ENCODE measurements at places on chromosomes 11 and 22.

GRCh38 chr11:100709233-100709957 is 22.3 kb downstream of the ARHGAP42 start:
- DNase-seq: peak; percentile 35

- DNase-seq: no peak
Measured at GRCh38 chr11:24471084-24471483, 25.8 kb upstream of the LUZP2 start.

- no peak for DNase-seq
Measured at GRCh38 chr11:64453466-64453865, 94.5 kb downstream of the RPS6KA4 start.

DNA sequence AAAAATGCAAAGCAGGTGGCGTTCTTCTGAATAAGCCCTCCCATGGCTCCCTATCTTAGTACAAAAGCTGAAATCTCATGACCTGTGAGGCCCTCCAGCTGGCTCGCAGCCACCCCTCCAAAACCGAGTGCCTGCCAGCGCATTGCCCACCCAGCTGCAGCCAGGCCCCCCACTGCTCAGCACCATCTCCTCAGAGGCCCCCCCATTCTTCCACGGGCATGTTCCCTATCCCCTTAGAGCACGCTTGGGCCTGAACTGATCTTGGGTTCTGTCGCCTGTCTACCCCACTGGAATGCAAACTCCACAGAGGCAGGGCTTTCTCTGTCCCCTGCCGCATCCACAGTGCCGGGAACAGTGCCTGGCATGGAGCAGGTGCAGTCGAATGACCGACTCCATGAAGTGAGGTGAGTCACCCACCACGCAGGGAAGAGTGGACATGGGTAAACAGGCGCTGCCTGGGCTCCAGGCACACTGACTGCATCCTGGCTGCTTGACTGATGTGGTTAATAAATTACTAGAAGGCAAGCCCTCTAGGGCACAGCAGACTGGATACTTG is 11.3 kb upstream of the EFCAB6 start:
- DNase-seq: no peak

DNA sequence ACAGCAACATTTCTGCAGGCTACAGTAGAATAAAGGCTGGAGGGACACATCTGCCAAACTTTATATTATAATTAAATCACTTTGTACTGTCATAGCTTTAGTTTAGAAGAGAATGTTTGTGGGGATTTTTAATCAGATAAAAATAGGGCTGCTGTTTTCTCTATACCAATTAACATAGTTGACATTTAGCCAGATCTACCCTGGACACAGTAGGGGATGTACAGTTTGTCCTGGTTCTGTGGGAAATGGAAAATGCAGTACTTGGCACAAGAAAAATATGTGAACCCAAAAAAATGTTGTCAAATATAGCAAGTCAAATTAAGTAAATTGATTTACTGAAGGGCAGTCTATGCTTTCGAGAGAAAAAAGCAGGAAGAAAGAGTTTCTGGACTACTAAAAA is 20.8 kb upstream of the PICALM start:
- no peak for DNase-seq

DNA sequence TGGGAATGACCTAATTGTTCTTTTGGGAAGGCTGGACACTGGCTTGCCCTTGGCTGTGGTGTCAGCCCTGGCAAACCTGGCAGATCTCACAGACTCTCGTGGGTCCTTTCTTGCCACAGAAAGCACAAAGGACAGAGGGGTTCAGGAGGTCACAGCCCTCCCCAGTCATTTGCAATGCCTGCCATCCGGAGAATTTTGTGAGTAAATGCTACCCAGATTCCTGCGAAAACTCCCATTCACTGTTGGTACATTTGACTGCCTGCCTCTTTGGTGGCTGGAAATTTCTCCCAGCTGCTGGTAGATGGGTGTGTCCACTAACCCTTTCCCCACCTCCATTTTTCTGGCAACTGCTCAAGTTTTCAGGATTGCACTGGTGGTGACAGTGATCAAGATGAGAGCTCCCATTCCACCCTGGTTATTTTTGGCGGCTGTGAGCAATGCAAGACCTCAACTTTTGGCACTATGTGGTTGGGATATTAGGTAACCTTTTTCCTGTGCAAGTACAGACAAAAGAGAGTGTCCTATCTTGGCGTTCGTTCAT is 155.7 kb downstream of the NAV2 start:
- no peak for DNase-seq

DNA sequence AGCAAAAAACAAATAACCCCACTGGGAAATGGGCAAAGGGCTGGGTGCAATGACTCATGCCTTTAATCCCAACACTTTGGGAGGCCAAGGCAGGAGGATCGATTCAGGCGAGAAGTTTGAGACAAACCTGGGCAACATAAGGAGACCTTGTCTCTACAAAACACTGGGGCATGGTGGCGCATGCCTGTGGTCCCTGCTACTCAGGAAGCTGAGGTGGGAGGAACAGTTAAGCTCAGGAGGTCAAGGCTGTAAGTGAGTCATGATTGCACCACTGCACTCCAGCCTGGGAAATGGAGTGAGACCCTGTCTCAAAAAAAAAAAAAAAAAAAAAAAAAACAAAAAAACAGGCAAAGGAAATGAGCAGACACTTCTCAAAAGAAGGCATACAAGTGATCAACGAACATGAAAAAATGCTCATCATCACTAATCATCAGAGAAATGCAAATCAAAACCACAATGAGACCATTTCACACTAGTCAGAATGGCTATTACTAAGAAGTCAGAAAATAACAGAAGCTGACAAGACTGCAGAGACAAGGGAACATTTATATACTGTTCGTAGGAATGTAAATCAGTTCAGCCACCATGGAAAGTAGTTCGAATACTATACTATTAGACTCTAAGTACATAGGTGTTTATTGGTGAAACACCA is 48.2 kb upstream of the SMCO4 start:
- no peak for DNase-seq

GRCh38 chr11:134731213-134731961 is 319.3 kb upstream of the B3GAT1 start:
- DNase-seq: no peak

- no peak for DNase-seq
Measured at GRCh38 chr11:35106595-35106994, 32.4 kb upstream of the CD44 start.

DNA sequence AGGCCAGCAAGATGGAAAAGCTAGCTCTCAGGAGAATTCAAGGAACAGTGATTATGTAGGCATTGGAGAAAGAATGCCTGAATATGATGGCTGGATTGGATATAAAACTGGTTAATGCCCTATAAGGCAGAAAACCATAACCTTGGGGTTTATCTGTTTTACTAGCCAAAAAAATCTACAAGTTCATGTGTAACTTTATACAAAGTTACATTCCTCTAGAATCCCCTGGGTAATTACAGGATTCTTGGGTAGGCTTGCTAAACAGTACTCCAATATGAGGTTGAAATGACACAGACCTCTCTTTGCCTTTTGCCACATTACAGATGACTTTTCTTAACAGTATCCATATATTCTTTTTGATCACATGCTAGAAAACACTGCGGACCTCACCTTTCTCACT is 26.0 kb downstream of the TSPAN18 start:
- DNase-seq: no peak

GRCh38 chr11:20258376-20258895 is 98.2 kb upstream of the DBX1 start:
- peak; percentile 73 for DNase-seq

GRCh38 chr11:130181295-130182272 is 22.0 kb downstream of the ST14 start:
- no peak for DNase-seq

DNA sequence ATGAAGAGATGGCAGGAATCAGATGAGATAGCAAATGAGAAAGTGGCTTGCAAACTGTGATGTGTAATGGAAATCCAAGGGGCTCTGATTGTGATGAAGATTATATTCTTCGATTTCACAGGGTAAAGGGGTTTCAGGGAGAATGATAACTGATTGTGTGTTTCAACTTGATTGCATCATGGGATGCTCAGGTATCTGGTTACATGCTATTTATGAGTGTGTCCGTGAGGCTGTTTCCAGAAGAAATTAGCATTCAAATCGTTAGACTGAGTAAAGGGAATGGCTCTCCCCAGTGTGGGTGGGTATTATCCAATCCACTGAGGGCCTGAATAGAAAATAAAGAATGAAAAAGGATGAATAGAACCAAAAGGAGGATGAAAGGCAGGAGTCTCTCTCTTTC is 278.7 kb upstream of the LARGE1 start:
- DNase-seq: no peak

DNA sequence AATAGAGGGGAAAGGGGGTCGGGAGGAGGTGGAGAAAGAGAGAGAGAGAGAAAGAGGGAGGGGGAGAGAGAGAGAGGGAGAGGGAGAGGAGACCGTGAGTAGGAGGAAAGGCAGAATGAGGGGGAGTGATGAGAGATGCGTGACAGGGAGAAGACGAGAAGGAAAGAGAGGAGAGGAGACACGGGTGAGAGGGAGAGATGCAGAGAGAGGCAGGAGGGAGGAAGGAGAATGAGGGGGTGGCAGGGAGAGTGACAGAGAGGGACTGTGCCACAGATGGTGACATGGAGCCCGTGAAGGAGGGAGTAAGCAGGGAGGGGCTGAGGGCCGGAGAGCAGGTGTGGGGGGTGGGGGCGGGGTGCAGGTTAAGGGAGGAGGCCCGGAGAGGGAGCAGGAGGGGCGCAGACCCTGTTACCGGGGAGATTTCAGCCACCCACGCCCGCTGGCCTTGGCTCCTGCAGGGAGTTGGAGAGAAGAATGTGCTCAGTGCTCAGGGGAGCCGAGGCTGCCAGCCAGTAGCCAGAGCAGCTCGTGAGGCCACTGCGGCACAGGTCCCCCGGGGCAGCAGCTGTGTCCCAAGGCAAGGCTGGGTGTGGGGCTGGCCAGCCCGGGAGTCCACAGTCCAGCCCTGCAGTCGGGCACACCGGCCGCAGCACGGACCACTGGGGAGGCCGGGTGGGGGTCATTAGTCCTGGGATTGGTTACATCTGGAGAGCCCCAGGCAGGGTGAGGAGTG is at the start of gene SSTR3:
SSTR3 (minus strand) TSS at position 304 of the 733 bp plus-strand sequence. CDS start 4,674 bp downstream, outside the sequence.
- peak; percentile 43 for DNase-seq

DNA sequence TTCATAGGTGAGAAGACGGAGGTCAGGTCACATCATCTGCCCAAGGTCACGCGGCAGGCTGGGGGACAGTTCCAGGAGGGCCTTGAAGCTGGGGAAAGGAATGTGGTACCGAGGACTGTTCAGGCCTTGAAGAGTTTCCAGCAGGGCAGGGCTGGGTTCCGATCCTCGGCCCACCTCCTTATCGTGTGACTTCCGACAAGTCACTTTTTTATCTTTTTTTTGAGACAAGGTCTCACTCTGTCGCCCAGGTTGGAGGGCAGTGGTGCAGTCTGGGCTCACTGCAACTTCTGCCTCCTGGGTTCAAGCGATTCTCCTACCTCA is 623 bp downstream of the NDUFS8 start:
- DNase-seq: no peak

GRCh38 chr22:44974454-44974853 is 35.4 kb downstream of the PHF21B start:
- no peak for DNase-seq

GRCh38 chr11:62124186-62125113 is 639 bp downstream of the INCENP start:
- DNase-seq: no peak

DNA sequence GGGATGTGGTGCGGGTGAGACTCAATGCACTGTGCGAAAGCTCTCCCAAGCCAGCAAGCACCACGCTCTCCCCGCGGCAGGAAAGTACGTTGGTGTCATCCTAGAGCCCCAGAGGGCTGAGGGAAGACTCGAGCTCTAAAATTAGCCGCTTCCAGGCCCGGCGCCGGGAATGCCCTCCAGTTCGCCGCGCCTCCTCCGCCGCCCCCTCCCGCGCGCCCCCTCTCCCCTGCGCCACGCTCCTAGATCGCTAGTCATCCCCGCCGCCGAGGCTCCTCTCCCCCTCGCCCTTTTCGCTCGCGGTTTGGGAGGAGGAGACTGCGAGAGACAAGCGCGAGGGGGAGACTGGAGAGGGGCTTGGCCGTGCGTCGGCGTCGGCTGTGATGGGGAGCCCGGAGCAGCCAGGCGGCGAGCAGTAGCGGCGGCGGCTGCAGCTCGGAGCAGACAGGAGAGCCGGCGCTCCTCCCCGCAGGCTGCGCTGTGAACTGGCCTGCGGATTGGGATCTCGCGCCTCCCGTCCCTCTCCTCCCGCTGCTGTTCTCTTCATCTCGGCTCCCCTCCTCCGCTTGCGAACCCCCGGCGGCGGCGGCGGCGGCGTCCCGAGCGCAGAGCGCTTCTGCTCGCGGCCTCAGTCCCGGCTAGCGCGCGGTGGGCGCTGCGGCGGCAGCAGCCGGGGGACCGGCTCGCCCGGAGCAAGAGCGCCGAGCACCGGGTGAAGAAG is at the start of gene FAT3:
FAT3 (plus strand) TSS at position 412 of the 718 bp plus-strand sequence. CDS start 127,295 bp downstream, outside the sequence.
- DNase-seq: no peak

DNA sequence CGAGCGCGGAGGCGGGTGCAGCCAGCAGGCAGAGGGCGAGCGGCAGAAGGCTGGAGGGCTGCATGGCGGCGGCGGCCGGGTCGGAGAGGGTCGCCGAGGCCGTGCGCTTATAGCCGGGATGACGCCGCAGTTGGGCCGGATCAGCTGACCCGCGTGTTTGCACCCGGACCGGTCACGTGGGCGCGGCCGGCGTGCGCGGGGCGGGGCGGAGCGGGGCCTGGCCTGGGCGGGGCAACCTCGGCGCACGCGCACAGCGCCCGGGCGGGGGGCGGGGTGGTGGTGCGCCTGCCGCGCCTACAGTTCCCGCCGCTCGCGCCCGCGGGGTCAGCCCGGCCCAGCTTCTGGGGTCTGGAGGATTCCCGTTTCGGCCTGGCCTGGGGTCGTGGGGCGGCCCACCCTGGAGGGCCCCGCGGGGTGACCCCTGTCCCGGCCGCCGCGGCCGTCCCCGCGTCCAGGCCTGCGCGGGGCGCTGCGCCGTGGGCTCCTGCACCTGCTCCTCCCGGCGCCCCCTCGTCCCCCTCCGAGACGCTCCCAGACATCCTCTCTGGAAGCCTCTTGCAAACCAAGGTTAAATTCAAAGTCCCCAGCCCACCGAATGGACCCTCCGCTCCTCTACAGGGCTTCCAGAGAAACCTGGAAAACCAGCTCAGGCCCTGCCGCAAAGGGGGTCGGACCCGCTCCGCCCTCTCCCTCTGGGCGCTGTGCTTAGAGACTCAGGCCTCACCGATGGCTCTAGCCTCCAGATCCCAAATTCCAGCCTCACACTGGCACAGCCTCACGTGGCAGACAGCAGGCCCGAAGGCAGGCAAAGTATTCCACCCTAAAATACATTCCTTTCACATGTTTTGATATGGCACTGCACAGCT is at the start of gene CTSD:
CTSD (minus strand) TSS at position 132 of the 866 bp plus-strand sequence; CDS start at position 64, 68 bp downstream.
- DNase-seq: no peak

DNA sequence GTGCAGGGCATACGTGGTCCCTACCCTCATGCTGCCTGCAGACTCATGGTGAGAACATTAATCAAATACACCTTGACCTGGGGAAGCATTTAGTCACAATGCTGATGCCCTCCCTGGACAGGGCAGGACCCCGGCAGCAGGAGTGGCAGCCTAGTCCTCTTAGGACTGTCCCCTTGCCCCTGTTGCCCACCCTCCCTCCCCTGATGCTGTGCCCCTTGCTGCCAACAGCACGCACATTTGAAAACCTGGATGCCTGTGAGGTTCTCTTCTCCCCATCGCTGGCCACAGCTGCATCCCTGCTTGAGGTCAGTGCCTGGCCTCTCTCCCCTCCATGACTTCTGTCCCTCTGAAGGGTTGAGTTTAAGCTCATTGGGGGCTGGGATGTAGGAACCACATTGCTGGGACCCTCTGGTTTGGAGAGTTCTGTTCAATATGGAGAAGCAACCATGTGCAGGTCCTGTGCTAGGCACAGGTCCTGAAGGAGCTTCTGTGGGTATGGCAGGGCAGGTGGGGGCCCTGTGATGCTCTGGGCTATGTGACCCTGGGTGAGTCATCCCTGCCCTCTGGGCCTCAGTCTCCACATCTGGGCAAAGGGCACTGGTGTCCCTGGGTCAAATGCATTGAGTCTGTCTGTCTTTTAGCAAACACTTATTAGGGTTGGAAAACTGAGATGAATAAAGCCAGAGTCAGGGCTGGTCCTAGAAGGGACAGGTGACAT is 31.3 kb downstream of the MYO7A start:
- no peak for DNase-seq
